Bronchial epithelial cell (primary cell): ENCODE measurements at places on chromosomes 16 and 17. TPM values are rescaled to one million over a fixed set of nuclear protein-coding genes. Genes with fewer than 3 reads are reported as not detected.

TP53TG3B gene
- total RNA-seq = not detected in 2 replicates

FAM171A2 gene
- total RNA-seq = 0.53 and 0.90 TPM in 2 replicates

HS3ST3B1 gene
- total RNA-seq = 0.26 and 0.53 TPM in 2 replicates

PLCG2 gene
- total RNA-seq = 1.8 and 1.9 TPM in 2 replicates

HOXB13 gene
- not detected in 2 replicates for total RNA-seq
